ENCODE measurements at places on chromosomes 3 and 15. TPM values are rescaled to one million over a fixed set of nuclear protein-coding genes. Genes with fewer than 3 reads are reported as not detected.

The SEMA3F gene
- total RNA-seq, result 11.9 TPM

The ANKRD63 gene
- not detected for total RNA-seq

The EOMES gene
- not detected for total RNA-seq

The C15orf62 gene
- 0.57 TPM for total RNA-seq

The AP3B2 gene
- total RNA-seq, result 1.2 TPM

The KLHL24 gene
- 114 TPM for total RNA-seq

- no peak for DNase-seq
- no peaks in the 10 kb centered on the region for H3K4me1 ChIP-seq
- no peak overlapping the region for H3K4me3 ChIP-seq
Observed at GRCh38 chr3:175851541-175851940, 992.4 kb downstream of the NAALADL2 start.

- H3K4me1 ChIP-seq, result peaks cover 19% of the 10 kb centered on the region
- no peaks in the 10 kb centered on the region for H3K27me3 ChIP-seq
- no peaks in the 10 kb centered on the region for H3K36me3 ChIP-seq
- H3K27ac ChIP-seq, result no peak overlapping the region
- no peak overlapping the region for H3K4me3 ChIP-seq
Observed at GRCh38 chr3:126941721-126942270, 41.1 kb upstream of the PLXNA1 start.

DNA sequence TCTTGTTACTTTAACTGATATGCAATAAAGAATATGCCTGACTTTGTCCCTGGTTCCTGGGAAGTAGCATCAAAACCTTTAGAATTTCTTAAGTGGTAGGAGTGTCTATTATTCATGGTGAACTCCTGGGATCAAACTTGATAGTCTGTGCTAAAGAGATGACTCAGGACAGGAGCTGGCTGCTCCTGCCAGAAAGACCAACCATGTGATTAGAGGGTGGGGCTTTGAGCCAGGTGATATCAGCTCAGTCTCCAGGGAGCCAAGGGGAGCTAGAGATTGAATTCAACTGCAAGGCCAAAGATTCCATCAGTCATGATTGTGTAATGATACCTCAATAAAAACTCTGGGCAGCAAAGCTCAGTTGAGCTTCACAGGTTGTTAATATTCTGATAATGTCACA is 20.6 kb upstream of the TMC3 start:
- H3K4me3 ChIP-seq, result no peak overlapping the region
- no peaks in the 10 kb centered on the region for H3K4me1 ChIP-seq
- H3K27ac ChIP-seq, result no peak overlapping the region
- H3K27me3 ChIP-seq, result no peaks in the 10 kb centered on the region
- DNase-seq, result no peak

DNA sequence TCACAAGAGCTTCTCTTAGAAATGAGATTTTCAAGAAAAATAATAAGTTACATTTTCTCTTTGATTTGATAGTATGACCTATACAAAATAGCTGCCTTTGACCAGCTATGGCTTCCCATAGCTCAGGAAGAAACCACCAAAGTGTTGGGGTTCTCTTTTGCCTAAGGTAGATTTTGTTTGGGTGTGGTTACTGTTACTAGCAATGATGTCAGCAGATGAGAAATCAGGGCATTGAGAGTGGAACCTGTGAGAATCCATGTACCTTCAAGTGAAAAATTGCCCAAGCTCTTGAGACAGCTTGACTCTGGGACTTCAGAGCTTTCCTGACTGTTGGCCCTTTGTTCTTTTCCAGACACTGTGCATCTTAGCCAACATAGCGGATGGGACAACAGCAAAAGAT is 45.6 kb downstream of the NME9 start:
- H3K27ac ChIP-seq, result no peak overlapping the region
- H3K27me3 ChIP-seq, result no peaks in the 10 kb centered on the region
- no peak overlapping the region for H3K4me3 ChIP-seq
- peak; percentile 42 for DNase-seq
- H3K36me3 ChIP-seq, result peaks cover 54% of the 10 kb centered on the region

GRCh38 chr3:9361691-9362388 is 1.0 kb upstream of the THUMPD3 start:
- no peak overlapping the region for H3K4me3 ChIP-seq
- H3K4me1 ChIP-seq, result peaks cover 31% of the 10 kb centered on the region
- DNase-seq, result no peak
- H3K36me3 ChIP-seq, result peaks cover 19% of the 10 kb centered on the region
- peak overlapping the region; percentile 93 for H3K27ac ChIP-seq

DNA sequence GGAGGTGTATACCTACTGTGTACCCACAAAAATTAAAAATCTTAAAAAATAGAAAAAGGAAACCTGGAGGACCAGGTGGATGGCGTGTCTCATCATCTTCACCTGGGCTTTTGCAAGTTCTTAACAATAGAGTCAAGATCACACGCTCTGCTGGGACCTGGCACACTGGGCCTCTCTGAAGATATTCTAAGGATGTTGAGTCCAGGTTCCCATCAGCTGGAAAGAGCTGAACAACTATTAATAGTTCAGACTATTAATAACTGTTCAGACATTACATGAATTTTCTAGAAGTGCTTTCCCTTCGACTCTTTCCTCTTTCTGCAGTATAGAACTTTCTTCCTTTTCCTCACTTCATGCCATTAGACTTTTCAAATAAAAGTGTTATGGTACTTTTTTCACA is 320.2 kb upstream of the IL12A start:
- H3K4me1 ChIP-seq, result peaks cover 8% of the 10 kb centered on the region
- no peaks in the 10 kb centered on the region for H3K27me3 ChIP-seq
- no peaks in the 10 kb centered on the region for H3K36me3 ChIP-seq
- no peak overlapping the region for H3K27ac ChIP-seq
- H3K4me3 ChIP-seq, result no peak overlapping the region

DNA sequence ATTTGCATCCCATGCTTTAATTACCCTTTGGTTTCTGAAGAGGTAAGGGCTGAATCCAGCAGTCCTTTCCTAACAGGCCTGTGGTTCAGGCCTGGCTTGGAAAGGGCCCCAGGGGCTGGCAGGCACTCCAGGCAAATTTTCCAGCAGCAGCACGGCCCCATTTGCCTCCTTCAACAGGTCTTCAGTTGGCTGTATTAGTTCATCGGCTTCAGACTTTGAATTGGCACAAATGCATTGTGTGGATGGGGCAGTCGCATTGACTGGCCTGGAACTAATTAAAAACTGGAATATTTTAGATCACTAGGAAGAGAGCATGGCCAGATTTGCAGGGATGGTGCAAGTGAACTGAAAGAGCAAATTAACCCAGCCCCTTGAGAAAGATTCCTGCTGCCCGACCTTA is 207.8 kb upstream of the MCTP2 start:
- H3K4me3 ChIP-seq, result no peak overlapping the region
- H3K4me1 ChIP-seq, result peaks cover 72% of the 10 kb centered on the region
- DNase-seq, result no peak
- no peaks in the 10 kb centered on the region for H3K36me3 ChIP-seq

DNA sequence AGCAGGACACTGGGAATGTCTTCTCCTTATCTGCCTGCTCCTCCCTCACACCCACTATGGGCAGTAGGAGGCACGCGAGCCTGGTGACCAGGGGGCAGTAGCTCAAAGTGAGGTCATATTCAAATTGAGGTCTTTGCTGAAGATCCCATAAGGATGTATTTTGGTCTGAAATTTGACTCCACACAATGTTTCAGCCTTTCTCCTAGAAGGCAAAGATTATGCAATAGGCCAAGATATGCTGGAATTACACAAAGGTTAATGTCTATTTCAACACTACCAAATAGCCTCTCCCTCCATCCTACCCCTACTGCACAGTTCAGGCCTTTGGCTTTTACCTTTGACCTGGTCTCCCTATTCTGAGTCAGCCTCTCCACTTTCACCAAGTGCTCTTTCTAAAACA is 203.0 kb downstream of the TIGIT start:
- no peak overlapping the region for H3K27ac ChIP-seq
- H3K27me3 ChIP-seq, result no peaks in the 10 kb centered on the region
- no peaks in the 10 kb centered on the region for H3K36me3 ChIP-seq
- H3K4me1 ChIP-seq, result peaks cover 42% of the 10 kb centered on the region
- H3K4me3 ChIP-seq, result no peak overlapping the region
- no peak for DNase-seq

GRCh38 chr3:30285188-30286006 is 321.0 kb upstream of the TGFBR2 start:
- H3K27me3 ChIP-seq, result no peaks in the 10 kb centered on the region
- no peak for DNase-seq
- H3K4me3 ChIP-seq, result no peak overlapping the region
- H3K36me3 ChIP-seq, result no peaks in the 10 kb centered on the region

DNA sequence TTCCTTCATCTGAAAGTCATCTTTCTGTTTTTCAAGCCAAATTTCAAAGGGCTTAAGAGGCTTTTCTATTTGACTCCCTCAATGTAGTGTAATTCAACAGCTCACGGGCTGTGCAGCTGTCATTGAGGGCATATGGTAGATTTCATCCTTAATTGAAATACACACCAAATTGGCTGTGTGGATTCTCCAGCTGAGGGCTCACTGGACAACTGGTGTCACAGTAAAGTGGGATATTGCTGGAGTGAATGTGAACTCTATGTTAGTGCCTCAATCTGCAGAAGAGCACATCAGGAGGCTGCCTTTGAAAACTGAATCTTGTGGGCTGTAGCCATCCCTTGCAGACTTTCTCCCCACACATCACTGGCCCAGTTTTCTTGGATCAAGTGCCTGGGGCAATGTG is 120.1 kb downstream of the GALK2 start:
- DNase-seq, result no peak
- H3K36me3 ChIP-seq, result peaks cover 6% of the 10 kb centered on the region
- H3K27me3 ChIP-seq, result no peaks in the 10 kb centered on the region
- H3K4me1 ChIP-seq, result peaks cover 3% of the 10 kb centered on the region
- no peak overlapping the region for H3K4me3 ChIP-seq

- no peaks in the 10 kb centered on the region for H3K36me3 ChIP-seq
- DNase-seq, result no peak
- H3K27me3 ChIP-seq, result no peaks in the 10 kb centered on the region
- H3K27ac ChIP-seq, result no peak overlapping the region
- H3K4me1 ChIP-seq, result peaks cover 80% of the 10 kb centered on the region
Observed at GRCh38 chr3:73576999-73577461, 47.7 kb downstream of the PDZRN3 start.

DNA sequence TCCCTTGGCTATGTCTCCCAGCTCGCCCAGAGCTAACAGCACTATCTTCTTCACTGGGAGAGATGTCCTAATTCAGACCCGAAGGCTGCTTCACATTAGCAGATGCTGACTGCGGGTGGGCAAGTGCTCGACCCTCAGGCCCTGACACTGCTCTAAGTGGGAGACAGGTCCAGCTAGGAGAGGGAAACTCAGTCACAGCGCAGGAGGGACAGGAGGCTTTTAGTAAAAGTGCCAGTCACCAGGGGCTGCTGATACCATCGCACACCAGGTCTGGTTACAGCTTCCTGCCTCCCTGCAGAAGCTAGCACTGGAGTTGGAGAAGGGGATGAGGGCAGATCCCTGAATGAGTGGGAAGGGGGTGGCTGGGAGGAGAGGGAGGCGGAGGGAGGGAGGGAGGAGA is 365.8 kb upstream of the RGMA start:
- no peaks in the 10 kb centered on the region for H3K4me1 ChIP-seq
- H3K4me3 ChIP-seq, result no peak overlapping the region
- H3K27me3 ChIP-seq, result no peaks in the 10 kb centered on the region
- no peak overlapping the region for H3K27ac ChIP-seq
- DNase-seq, result no peak
- no peaks in the 10 kb centered on the region for H3K36me3 ChIP-seq

DNA sequence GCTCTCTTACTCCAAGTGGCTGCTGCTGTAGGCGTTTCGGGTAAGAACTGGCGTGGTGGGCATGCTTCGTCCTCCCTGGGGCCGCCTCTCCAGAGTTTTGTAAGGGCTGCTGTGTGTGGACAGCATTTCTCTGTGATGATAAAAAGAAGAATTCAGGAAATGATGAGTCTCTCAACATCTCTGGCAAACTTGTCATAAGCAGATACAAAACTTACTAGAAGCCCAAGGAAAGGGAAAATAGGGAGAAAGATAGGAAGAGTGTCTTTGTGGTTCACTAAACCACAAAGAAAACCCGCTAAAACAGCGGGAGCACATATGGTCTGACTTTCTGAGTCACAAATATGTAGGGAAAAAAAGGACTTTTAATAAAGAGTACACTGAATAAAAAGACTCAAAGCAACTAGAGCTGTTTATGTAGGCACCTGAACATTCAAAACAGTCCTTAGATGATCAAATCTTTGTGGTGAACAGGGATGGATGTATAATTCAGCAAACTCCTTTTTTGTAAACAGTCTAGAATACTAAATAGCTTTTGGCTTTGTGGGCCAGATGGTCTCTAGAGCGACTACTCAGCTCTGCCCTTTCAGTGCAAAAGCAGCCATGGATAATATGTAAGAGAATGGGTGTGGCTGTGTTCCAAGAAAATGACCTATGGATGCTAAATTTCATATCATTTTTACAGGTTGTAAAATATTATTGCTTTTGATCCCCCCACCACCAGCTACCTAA is 60.4 kb upstream of the LMOD3 start:
- H3K27ac ChIP-seq, result no peak overlapping the region
- no peak for DNase-seq
- peaks cover 7% of the 10 kb centered on the region for H3K4me1 ChIP-seq
- H3K4me3 ChIP-seq, result no peak overlapping the region
- no peaks in the 10 kb centered on the region for H3K27me3 ChIP-seq

DNA sequence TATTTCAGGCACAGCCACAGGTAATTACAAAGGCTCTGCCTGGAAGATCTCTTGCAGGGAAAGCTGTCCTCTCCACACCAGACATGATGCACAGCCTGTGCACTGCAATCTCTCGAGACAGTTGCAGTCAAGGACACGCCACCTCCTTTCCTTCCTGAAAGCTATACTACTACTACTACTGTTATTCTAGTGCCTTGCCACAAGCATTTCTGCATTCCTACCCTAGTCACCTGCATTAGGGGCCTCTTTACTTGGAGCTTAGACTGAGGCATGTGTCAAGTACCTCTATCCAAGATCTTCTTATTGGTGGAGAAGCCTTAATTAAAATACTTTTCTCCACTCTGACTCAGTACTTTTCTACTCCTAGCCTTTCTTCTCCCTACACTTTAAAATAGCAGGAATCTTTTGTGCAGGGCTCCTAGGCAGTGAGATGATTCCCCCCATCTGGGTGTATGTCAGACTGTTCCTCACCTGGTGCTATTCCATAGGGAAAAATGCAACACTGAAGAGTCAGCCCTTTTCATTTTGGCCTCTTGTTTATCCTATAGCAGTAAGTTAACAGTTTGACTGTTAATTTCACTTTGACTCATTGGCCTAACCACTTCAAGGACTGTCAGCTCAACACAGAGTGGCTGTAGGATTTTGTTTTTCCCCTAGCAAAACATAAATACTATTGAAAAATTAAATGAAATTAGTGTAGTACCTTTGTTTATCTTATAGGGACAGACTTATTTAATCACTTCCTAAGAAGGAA is 78.9 kb downstream of the ESYT3 start:
- peaks cover 8% of the 10 kb centered on the region for H3K36me3 ChIP-seq
- no peak for DNase-seq
- H3K4me3 ChIP-seq, result no peak overlapping the region
- H3K27ac ChIP-seq, result no peak overlapping the region

DNA sequence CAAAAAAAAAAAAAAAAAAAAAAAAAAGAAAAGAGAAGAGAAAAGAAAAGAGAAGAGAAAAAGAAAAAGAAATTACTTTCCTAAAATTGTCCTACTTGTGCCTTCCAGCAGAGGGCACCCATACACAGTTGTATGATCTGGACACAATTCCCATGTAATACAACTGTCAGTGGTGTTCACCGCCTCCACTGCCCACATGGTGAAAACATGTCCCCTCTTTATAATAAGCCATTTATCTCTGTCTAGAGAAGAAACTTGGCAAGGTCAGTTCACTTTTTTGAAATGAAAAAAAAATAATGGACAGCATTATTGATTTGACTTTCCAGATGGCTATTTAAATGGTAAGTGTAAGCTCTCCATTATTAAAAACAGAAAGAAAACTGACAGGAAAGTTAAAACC is 459.4 kb downstream of the GBE1 start:
- no peaks in the 10 kb centered on the region for H3K27me3 ChIP-seq
- no peak for DNase-seq
- no peak overlapping the region for H3K4me3 ChIP-seq
- no peaks in the 10 kb centered on the region for H3K36me3 ChIP-seq
- no peak overlapping the region for H3K27ac ChIP-seq
- no peaks in the 10 kb centered on the region for H3K4me1 ChIP-seq
